ENCODE measurements at places on chromosomes 3 and 15. TPM values are rescaled to one million over a fixed set of nuclear protein-coding genes. Genes with fewer than 3 reads are reported as not detected.
A peak's percentile ranks its signal among the peaks of the same experiment; 100 is the strongest.

DNA sequence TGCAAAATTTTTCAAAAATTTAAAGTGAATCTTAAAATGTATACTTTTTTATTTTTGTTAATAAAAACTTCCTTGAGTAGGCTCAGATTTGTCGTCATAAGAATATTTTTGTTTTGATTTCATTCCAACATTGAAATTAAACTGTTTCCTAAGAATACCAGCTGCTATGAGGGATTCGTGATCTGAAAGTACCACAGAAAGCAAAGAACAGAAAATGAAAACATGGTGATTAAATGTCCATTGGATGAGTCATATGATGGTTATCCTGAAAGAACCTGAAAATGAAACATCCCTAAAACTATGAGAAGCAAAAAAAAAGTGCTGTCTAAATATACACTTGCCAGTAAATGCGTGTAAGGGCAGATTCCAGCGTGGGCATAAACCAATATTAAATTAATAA is 143.8 kb downstream of the GMNC start:
- H3K27ac ChIP-seq: peak overlapping the region; percentile 16
- H3K4me3 ChIP-seq: no peak overlapping the region
- no peaks in the 10 kb centered on the region for H3K27me3 ChIP-seq
- H3K36me3 ChIP-seq: no peaks in the 10 kb centered on the region
- peaks cover 41% of the 10 kb centered on the region for H3K4me1 ChIP-seq

DNA sequence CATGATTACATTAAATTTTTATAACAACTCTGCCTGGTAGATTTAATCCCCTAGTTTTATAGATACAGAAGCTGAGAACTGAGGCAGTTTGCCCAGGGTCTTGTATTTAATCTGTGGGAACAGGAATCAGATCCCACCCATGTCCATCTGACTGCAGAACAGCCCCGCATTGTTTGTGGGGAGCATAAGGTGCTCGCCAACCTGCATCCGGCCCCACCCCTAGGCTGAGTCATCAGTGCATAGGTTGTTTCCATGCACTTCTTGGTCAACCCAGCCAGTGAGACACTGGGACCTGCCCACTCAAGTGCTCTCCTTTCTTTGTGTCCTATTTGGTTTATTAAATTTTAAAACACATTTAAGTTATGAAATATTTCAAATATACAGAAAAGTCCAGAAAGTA is 266.2 kb downstream of the OPA1 start:
- DNase-seq: no peak
- no peak overlapping the region for H3K4me3 ChIP-seq
- H3K4me1 ChIP-seq: peaks cover 6% of the 10 kb centered on the region
- no peaks in the 10 kb centered on the region for H3K36me3 ChIP-seq
- H3K27ac ChIP-seq: no peak overlapping the region

DNA sequence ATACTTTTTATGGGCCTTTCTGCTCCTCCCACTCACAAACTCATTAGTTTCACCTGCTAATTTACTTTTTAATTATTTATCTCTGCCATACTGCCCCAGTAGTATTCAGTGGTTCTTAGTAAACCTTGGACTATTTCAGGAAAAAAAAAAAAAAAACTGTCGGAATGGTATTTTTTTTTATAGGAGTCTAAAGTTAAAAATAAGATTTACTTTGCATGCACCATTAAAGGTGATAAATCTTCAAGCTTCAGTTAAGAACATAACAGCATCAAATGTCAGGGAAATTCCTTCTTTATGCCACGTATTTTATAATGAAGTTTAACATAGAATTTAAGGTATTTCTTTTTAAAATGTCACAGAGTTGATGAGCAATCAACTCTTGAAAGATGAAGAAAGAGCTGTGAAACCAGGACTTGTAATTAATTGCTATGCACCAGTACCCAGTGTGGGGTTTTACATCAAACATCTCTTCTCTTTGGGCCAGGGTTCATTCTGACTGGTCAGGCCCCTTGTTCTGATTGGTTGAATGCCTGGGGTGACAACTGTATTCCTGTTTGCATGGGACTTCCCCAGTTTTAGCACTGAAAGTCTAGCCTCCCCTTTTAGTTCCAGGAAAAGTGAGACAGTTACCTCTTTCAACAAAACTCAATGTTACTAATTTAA is 40.3 kb upstream of the PTPRG start:
- no peak for DNase-seq
- no peaks in the 10 kb centered on the region for H3K36me3 ChIP-seq
- H3K4me1 ChIP-seq: no peaks in the 10 kb centered on the region
- no peak overlapping the region for H3K4me3 ChIP-seq
- no peaks in the 10 kb centered on the region for H3K27me3 ChIP-seq

DNA sequence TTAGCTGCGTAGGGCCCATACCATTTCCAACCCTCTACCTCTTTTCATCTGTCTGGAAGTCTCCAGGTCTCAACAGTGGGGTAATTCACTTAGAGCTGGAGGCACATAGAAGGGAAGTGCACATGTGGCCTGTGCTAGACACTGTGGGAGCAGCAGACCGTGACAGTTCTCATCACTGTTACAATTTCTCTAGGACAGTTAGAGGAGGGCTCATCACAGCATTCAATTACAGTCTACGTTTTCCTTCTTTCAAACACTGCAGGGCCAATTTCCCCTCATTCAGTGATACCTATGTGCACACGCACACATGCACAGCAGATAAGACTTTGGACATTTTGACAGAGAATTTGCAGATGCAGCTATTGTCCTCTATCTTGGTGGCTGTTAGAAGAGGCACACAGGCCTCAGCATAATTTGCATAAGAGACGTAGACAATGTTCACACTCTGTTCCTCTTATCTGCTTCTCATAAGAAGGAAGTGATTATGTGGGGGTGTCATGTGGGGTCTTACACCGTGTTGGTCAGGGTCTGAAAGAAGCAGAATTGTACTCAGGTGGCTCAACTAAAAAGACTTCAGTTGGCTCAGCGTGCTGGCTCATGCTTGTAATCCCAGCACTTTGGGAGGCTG is 12.6 kb upstream of the HRG start:
- H3K36me3 ChIP-seq: no peaks in the 10 kb centered on the region
- H3K4me3 ChIP-seq: no peak overlapping the region
- no peak overlapping the region for H3K27ac ChIP-seq
- no peaks in the 10 kb centered on the region for H3K4me1 ChIP-seq
- no peak for DNase-seq

DNA sequence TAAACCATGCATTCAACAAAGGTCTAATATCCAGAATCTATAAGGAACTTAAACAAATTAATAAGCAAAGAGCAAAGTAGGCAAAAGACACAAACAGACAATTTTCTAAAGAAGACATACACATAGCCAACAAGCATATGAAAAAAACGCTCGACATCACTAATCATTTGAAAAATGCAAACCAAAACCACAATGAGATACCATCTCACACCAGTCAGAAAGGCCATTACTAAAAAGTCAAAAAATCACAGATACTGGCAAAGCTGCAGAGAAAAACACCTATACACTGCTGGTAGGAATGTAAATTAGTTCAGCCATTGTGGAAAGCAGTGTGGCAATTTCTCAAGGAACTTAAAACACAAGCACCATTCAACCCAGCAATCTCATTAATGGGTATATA is 53.8 kb downstream of the FSIP1 start:
- H3K4me3 ChIP-seq: no peak overlapping the region
- no peaks in the 10 kb centered on the region for H3K36me3 ChIP-seq
- H3K4me1 ChIP-seq: no peaks in the 10 kb centered on the region
- H3K27ac ChIP-seq: no peak overlapping the region
- no peak for DNase-seq

DNA sequence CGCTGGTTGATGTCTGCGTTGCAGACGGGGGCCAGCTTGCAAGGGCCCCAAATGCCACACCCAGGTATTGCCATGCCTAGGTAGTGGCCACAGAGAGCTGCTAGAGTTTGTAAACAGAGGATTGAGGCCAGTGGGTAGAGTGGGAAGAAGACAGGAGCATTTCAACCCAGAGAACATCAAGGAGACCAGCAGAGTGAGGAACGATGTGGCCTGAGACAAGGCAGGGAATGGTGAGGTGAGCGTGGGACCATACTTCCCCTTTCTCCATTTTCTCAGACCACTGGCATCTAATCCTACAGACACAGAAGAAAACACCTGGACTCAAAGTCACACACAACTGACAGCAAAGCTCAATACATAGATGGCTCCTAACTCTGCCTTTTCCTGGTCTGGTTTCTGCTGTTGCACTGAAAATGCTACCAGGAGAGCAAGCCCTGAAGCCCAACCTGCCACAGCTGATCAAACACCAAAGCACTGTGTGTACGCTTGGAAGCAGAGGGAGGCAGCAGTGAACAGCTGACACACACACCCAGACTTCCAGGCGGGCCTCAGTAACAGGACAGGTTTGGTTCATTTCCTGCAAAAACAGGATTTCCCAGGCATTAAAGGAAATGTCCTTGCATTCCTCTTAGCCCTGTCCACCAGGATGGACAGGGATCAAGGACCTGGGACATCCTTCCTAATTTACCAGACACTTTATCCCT is 1.6 kb downstream of the FAM174B start:
- H3K4me1 ChIP-seq: 0 out of 2 replicates have a peak, but pooled peaks cover 5% of the 10 kb centered on the region
- peaks cover 32% of the 10 kb centered on the region for H3K27me3 ChIP-seq
- DNase-seq: no peak
- H3K36me3 ChIP-seq: no peaks in the 10 kb centered on the region
- no peak overlapping the region for H3K4me3 ChIP-seq

DNA sequence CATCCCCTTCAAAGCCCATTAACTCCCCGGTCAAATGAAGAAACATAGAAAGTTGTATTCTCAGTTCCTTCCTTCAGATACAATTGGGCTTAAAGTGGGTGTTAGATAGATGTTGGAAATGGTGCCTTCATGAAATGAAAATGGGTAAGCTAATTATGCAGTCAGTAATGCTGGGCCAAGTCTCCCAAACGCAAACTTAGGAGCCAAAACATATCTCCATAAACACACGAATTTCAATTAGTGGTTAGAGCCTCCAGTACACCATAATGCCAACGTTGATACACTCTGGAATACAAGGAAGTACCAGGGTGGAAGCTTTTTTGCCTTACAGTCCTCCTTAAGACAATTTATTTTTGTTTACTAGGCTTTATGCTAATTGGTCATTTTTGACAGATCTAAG is 1059.0 kb downstream of the TUSC7 start:
- DNase-seq: no peak
- no peaks in the 10 kb centered on the region for H3K4me1 ChIP-seq
- H3K4me3 ChIP-seq: no peak overlapping the region
- H3K36me3 ChIP-seq: no peaks in the 10 kb centered on the region

GRCh38 chr15:81311752-81312464 is 12.0 kb downstream of the STARD5 start:
- H3K4me1 ChIP-seq: peaks cover 12% of the 10 kb centered on the region
- H3K27me3 ChIP-seq: no peaks in the 10 kb centered on the region
- H3K27ac ChIP-seq: no peak overlapping the region
- H3K36me3 ChIP-seq: peaks cover 23% of the 10 kb centered on the region
- no peak for DNase-seq
- H3K4me3 ChIP-seq: no peak overlapping the region

- H3K36me3 ChIP-seq: peaks cover 4% of the 10 kb centered on the region
- H3K4me3 ChIP-seq: no peak overlapping the region
- H3K27ac ChIP-seq: no peak overlapping the region
- no peaks in the 10 kb centered on the region for H3K27me3 ChIP-seq
- H3K4me1 ChIP-seq: no peaks in the 10 kb centered on the region
Measured at GRCh38 chr3:128508852-128509251, 15.9 kb upstream of the GATA2 start.

- H3K36me3 ChIP-seq: peaks cover 35% of the 10 kb centered on the region
- H3K4me1 ChIP-seq: peaks cover 20% of the 10 kb centered on the region
- no peak overlapping the region for H3K4me3 ChIP-seq
Measured at GRCh38 chr3:127723011-127723567, 50.3 kb downstream of the ABTB1 start.

DNA sequence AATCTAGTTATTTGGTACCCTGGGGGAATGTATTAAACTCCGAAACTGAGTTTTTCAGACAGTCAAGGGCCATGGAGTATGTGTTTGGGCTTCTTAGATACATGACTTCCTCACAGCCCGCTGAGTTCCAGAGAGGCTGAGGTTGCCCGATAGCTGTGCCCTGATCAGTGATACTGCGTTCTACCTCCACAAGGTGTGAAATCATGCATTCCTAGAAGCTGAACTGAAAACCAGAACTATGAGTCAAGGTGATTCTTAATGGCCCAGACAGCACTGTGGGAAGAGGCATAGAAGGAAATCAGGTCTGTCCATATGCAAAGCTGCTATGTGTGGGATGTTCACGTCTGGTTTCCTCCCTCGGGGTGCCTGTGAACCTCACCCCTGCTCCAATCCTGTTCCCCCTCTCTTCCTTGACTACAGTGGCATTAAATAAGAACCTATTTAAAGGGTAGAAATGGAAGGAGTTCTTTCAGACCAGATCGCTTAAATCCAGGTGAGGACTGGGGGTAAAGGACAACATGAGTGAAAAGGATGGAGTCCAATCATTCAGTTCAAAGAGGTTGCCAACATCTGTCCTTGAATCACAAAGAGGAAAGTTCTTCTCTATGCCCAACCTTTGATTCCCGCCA is 74.3 kb downstream of the MYO1E start:
- H3K4me1 ChIP-seq: peaks cover 92% of the 10 kb centered on the region
- H3K36me3 ChIP-seq: 0 out of 2 replicates have a peak, but pooled peaks cover 2% of the 10 kb centered on the region
- H3K27me3 ChIP-seq: no peaks in the 10 kb centered on the region
- no peak overlapping the region for H3K27ac ChIP-seq

DNA sequence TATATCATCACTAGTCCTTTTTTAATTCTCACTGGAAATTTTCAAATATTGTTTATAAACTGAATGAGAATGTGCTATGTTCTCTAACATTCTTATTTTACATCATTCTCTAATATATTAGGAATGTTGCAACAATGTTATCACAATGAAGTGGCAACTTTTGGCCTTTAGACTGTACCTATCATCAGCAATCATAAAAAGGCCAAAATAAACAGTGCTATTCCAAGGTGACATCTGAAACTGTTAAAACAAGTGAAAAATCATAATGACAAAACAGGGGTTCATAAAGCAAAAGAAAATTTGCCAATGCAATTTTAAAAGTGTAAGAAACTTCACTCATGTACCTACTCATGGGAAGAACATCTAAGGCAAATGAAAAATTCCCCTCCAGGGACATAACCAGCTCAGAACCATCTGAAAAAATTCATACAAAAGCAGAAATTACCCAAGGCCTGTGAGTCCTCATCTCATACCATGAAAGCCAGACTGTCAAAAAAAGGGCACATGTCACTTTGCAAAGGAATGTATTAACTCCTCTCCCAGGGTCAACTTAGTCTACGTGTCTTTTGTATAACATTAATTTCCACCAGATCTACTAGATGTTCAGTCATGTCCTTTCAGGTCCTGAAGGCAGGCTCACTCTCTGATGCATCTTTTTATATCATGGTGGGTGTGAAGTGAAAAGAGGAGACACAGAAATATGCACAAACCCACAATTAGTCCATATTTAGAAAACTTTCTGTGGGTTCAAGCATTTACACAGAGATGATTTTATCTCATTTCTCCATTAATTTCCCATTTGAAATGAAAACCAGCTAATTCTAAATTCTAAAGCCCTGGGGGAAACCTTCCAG is 211.9 kb downstream of the CBLB start:
- no peak overlapping the region for H3K27ac ChIP-seq
- peaks cover under 1% of the 10 kb centered on the region for H3K4me1 ChIP-seq
- no peaks in the 10 kb centered on the region for H3K27me3 ChIP-seq
- H3K4me3 ChIP-seq: no peak overlapping the region
- DNase-seq: no peak

GRCh38 chr3:132083583-132084279 is 48.9 kb upstream of the CPNE4 start:
- no peak overlapping the region for H3K4me3 ChIP-seq
- no peaks in the 10 kb centered on the region for H3K36me3 ChIP-seq
- 0 out of 2 replicates have a peak, but pooled peaks cover 3% of the 10 kb centered on the region for H3K27me3 ChIP-seq
- no peak overlapping the region for H3K27ac ChIP-seq

HRG gene
- total RNA-seq: not detected

GUCA1C gene
- total RNA-seq: not detected

FEZF2 gene
- not detected for total RNA-seq

CCR8 gene
- total RNA-seq: not detected

LRTM1 gene
- total RNA-seq: not detected

GPR176 gene
- 69.5 TPM for total RNA-seq
